ENCODE measurements at places on chromosomes 4 and X. TPM values are rescaled to one million over a fixed set of nuclear protein-coding genes. Genes with fewer than 3 reads are reported as not detected.

- DNase-seq: no peak
These were observed 7.3 kb upstream of the IGFBP7 start for GRCh38 chr4:57117491-57117890.

GRCh38 chr4:165971446-165971845, 98.4 kb downstream of the TLL1 start:
- no peak for DNase-seq

DNA sequence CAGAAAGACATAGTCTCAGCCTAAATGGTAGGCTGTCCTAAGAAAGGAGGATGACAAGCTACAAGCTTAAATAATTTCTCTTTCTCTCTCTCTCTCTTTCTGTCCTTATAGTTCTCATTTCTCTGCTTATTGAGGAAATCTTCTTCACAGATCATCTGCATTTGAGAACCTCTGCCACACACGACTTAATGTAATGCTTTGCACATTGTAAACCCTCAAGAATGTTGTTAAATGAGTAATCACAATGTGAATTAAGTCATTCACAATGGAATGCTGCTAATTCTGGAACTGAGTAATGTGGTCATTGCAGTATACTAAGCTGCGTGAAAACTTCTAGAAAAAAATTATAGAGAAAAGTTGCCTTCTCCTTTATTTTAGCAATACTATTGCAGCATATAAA, 508.9 kb upstream of the FTHL17 start:
- peak; percentile 55 for DNase-seq

DNA sequence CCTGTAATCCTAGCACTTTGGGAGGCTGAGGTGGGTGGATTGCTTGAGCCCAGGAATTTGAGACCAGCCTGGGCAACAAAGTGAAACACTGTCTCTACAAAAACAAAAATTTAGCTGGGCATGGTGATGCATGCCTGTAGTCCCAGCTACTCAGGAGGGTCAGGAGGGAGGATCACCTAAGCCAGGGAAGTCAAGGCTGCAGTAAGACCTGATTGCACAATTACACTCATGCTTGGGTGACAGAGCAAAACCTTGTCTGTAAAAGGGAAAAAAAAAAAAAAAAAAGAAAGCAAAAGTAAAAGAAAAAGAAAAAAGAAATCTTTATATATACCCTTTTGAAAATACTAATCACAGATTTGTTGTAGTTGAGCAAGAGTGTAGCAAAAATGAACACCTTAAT, 801.0 kb upstream of the IGFBP7 start:
- no peak for DNase-seq

- peak; percentile 54 for DNase-seq
These were observed 31.5 kb upstream of the IL21 start for GRCh38 chr4:122652379-122652778.

GPC3 gene
- 0.06 TPM for total RNA-seq
